ENCODE measurements at places on chromosomes 11 and 22.

DNA sequence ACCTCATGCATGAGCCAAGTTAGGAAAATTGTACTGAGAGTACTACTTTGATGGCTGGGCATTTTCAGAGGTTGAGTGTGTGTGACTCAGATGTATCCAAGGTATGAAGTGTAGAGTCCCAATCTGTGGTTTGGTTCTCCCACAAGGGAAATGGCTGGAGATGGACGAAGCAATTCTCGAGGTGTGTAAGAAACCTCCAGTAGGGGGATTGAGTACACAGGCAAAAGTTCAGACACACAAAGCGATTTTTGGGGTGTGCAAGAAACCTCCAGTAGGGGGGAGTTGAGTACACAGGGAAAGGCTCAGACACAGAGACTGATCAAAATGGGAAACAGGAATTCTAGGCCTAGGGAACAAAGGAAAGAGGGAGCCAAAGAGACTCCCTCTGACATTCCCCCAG lies 1536.3 kb downstream of the FAM181B start:
- DNase-seq: no peak

GRCh38 chr11:8698917-8699441 lies 16.4 kb downstream of the RPL27A start:
- DNase-seq: no peak

DNA sequence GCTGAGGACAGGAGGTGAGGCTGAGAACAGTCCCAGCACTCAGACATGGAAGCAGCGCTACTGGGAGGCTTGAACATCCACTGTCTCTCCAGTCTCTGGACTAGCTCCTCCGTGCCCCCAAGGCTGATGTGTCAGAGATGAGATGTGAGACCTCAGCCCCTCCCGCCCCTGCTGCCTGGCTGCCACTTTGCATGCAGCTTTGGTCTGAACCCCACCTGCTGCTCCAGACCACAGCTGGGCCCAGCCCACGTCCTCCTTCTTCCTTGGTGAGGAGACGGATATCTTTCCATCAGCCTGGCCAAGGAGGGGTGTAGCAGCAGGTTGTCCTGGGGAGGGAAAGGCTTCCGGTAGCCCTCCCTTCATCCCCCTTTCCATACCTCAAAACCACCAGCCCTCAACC lies 148.0 kb upstream of the B3GAT1 start:
- no peak for DNase-seq

- no peak for DNase-seq
These were observed 62.0 kb downstream of the STK33 start for GRCh38 chr11:8531982-8532381.

DNA sequence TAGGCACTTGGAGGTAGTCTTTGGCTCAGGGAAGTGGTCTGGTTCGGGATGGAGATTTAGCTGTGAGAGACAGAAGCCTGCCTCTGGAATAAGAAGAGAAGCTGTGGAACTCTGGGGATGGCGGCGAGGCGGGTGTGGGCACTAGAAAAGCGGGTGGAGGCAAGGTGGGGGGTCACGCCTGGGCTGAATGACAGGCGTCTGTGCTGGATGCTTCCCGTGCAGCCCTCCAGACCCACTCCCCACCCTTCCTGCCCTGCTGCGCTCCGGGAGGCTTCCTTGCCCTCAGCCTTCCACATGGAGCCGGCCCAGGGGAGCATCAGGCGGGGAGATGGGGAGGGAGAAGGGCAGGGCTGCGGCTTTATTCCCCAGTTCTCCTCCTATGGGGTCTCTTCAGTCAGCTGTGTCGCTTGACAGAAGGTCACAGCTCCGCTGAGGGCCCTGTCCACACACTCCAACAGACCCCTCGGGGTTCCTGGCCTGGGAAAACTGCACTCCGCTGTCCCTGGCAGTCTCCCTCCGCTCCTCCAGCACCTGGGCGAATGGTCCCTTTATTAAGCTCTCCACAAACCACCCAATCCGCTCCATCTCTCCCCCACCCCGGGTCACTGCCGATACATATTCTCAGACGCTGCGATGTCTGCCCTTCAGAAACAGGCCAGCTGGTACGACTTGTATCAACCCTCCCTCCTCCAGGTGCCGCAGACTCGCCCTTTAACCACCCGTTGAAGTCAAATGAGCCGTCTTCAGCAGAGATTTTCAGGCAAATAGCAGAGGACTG lies 6.2 kb downstream of the DNAJB13 start:
- DNase-seq: no peak
